ENCODE measurements at places on chromosomes 11 and 22.

- no peak for DNase-seq
Observed at GRCh38 chr11:1473011-1473628, 13.5 kb downstream of the MOB2 start.

DNA sequence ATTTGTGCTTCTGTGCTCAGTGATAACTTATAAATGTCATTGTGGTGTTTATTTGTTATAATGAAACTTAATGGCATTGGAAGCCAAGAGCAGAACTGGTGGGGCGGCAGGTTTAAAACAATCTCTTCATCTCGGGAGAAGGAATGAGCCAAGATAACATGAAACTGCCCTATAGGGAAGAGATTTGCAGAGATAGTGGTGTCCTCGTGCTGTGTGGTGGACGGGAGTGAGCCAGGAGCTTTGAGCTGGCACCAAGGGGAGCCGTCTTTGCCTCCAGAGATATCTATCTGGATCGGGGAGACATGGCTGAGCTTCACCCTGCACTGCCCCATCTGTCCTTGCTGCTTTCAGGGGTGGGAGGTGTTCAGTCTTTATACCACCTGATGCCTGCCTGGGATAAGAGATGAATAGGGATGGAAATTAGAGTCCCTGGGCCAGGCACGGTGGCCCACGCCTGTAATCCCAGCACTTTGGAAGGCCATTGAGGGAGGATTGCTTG, 189.6 kb downstream of the ST3GAL4 start:
- no peak for DNase-seq

DNA sequence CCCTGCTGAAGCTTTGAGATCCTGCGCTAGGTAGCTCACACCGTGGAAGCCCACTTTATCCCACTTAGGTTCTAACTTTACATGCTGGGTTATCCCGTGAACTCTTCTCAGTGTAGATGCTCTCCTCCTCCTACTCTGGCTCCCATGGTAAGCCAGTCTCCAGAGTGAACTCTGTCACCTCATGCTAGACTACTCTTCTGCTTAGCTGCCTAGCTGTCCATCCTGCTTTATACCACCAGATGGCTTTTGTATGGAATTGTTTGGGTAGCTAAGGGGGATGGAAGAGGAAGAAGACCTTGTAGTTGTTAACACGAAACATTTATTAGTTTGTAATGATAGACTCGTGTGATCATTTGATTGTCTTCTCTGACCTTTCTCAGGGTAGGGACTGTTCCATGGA, 46.8 kb downstream of the EMSY start:
- DNase-seq: no peak

DNA sequence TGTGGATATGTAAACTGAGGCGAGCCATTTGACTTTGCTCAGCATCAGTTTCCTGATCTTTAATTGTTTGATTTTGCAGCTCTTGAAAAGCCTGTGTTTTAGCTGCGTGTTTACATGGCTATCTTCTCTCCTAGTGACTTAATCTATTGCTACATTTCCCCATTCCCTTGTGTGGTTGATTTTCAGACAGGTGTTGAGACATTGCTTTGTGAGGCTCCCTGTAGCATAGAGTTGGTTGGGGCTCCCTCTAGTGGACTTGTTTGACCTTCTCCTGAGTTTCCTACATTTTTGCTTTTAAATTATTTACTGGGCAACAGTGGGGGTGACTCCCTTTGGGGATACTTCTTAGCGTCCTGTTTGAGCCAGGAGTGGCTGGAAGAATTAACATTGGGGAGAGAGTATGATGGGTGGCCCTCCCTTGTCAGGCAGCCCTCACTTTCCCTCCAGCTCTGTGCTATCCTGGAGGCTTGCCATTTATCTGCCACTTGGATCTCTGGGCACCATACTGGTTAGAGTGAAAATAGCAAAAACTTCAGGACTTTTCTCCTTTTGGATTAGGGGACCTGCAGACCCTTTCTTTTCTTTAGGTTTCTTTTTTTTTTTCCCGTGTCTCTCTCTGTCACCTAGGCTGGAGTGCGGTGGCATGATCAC, 9.2 kb upstream of the CBL start:
- DNase-seq: peak; percentile 14

DNA sequence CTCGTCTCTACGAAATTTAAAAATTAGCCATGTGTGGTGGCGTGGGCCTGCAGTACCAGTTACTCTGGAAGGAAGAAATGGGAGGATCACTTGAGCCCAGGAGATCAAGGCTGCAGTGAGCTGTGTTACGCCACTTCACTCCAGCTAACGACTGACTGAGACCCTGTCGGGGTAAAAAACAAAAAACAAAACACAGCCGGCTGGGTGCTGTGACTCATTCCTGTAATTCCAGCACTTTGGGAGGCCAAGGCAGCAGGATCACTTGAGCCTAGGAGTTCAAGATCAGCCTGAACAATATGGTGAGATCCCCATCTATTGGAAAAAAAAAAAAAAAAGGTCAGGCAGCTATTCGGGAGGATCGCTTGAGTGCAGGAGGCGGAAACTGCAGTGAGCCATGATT, 2.4 kb downstream of the PAFAH1B2 start:
- no peak for DNase-seq

DNA sequence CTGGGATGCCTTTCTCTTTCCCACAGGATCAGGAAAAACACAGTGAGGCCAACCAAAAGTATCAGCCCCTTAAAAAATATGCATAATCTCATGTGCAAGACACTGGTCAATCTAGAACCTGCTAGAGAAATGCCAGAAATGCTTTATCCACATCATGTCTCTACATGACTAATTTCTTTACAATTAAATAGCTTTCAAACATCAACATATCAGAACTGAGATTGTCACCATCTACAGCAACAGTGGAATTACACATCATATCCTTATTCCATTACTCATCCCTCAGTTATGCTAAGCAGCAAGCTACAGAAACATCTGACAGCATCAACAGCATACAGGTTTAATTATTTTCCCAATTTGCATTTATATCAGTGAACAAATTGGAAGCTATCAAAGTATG, 78.8 kb downstream of the DDIAS start:
- no peak for DNase-seq
